NCI-H526 (cell line): ENCODE measurements at places on chromosomes 6 and 20.
A peak's percentile ranks its signal among the peaks of the same experiment; 100 is the strongest.

DNA sequence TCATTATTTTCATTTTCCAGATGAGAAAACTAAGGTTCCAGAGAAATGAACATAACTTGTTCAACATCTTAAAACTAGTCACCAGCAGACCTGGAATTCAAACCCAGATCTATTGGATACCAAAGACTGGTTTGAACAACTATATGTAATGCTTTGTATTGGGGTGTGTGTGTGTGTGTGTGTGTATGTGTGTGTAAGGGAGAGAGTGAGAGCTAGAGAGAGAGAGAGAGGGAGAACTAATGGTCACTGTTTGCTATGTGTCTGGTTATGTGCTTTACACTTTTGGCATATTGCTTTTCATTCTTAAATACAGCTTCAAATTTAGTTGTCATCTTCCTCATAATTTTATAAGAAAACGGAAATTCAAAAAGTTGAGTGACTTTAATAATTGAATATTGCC is 134.7 kb upstream of the ZNF217 start:
- DNase-seq = no peak

DNA sequence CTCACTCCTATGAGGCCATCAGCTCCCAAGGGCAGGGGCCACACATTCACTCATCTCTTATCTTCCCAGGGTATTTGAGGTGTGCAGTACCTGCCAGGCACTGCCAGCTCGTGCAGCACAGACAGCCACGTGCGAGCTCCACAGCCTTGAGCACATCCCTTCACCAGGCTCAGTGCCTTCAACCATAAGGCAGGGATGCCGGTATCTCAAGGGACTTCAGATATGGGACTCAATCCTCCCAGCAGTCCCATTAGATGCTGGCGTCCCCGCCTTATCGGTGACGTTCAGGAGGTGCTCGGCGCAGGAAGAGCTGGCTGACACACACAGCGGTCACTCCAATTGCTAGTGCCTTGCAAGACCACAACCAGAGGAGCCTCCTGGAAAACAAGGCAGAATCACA is 47.0 kb downstream of the EZR start:
- no peak for DNase-seq

DNA sequence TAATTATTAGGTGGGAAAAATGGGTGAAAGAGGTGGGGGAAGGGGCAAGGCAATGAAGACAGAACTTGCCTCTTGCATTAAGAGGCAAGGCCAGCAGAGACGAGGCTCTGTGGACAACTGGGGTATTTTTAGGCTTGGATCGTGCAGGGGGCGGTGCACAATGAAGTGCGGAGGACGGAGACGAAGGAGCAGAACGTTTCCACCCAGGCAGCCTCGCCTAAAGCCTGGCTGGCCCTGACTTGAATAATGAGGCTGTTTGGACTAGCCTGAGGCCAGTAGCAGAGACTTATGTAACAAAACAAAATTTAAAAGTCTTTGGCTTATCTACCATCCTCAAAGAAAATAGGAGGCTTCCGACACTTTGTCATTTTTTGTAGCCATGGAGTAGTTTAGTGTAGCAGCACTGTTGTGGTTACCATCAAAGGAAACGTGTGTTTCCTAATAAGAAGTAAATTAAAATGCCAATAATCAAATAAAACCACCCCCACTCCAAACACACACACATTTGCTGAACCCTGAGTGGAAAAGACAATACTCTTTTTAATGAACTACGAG is 370.0 kb upstream of the CNR1 start:
- no peak for DNase-seq

DNA sequence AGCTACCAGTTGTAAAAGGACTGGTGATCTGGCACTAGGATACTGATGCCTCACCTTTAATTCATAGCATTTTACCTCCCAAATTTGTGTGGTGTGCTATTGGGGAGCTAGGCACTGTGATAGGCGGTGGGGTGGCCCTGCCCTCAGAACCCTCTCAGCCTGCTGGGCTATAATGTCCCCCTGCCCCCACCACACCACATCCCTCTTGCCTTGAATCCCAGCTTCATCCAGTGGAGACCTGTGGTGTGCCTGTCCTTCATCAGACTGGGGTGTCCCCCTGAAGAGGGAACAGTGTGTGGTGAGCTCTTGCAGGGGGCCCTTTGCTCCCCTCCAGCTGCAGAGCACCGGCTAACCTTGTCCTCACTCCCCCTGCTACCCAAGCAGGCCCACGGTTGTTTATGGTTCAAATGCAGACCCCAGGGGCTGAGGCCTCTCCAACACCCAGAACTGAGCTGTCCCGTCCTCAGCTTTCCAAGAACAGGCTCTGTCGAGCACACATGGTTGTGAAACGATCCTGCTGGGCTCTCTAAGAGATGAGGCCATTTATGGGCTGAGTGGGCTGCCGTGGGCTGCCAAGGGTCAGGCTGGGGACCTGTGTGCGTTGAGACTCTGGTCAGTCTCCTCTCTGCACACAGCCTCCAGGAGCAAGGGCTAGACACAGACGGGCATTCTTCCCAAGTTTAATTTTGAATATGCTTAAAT is 26.9 kb upstream of the VEGFA start:
- DNase-seq = no peak

DNA sequence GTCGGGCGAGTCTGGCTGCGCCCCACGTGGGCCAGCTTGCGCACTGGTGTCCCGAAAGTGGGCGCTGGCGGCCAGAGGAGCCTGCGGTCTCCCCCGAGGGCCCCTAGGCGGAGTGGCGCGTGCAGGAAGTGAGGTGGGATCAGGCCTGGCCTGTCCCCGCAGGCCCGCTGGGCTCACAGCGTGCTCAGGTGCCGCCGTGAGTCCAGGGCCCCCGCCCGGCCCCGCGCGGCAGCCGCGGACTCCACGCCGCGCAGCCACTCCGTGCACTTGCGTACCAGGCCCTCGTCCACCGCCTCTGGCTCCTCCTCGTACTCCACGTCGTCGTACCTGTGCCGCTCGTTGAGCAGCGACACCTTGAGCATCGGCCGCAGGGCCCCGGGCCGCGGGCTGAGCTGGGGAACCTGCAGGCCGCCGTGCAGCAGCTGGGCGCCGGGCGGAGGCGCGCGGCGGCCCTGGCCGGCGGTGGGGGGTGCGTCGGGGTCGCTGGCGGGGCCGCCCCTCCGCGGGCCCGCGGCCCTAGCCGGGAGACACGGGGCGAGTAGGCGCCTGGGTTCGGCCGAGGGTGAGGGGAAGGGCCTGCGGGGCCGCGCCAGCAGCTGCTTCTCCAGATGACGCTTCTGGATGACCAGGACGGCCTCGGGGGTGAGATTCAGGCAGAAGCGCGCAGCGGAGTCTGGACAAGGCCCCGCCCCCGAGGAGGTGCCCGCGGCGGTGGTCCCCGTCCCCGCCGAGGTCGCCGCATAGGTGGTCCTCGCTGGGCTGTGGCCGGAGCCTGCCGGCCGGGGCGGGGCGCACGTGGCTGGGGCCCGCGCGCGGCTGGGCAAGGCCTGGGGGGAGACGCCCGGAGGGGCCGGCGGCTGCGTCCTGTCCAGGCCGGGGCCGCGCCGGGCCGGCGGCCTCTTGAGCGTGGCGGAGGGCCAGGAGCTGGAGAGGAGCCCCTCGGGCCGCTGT is 835 bp downstream of the PRR18 start:
- DNase-seq = peak; percentile 51

DNA sequence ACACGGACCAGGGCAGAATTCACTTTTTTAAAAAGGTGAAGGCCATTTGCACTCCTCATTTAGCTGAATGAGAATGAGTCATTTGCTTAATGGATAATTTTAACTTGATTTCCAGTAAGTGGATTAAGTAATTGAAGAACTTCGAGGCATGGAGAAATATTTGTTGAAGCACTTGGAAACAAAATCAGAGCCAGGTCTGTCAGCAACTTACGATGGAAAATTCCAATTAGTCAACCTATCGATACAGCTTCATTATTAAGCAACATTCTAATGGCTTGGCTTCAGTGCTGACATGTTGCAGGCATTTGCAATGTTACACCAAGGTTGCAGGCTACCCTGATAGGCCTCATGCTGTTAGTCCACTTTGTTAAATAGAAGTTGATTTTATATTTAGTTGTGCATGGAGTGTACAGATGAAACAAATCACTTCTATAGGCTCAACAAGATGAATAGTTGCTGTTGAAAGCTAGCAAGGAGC is 423.5 kb upstream of the SLC35B3 start:
- DNase-seq = no peak

DNA sequence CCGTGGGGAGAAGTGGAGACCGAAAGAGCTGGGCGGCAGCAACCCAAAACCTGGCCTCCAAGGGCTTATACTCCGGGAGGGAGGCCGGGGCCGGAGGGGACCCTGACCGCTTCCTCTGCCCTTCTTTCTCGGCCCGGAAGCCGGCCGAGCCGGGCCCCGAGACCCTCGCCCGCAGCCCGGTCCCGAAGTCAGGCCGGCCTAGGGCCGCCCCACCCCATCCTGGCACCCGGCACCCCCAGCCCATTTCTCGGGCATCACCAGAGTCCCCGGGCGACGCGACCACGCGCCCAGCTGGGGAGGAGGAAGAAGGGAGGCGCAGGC is 572 bp upstream of the ZDHHC14 start:
- DNase-seq = peak; percentile 79

DNA sequence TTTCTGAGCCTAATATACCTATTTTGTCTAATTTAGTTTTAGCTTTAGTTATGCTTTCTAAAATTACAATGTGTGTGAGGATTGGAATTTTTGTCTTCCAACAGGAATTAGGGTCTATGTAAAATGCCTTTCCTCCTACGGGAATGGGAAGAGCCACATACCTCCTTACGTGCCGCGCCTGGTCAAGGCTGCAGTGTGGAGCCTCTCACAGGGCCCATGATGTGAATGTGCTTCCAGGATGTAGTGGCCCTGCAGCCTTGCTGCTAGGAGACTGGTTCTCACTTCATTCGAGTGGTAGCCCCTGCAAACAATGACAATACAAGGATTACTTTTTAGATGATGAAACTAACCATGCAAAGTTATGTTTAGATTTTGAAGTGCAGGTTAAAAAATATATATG is 110.2 kb downstream of the SOBP start:
- no peak for DNase-seq

DNA sequence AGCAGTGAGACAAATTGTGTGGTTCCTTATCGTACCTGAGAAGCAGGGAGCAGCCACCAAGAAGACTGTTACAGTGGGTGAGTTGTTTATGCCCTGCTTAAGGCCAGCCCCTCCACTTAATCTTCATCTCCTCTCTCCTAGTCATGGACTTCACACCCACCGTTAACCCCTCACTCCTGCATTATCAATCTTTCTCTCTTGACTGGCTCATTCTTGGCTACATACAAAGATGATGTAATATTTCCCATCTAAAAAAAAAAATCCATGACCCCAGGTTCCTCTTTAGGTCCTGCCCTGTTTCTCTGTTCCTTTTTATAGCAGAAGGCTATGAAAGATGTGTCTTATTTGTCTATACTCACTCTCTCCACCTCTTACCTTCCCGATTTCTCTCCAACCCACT is 72.4 kb downstream of the SHLD1 start:
- DNase-seq = no peak

DNA sequence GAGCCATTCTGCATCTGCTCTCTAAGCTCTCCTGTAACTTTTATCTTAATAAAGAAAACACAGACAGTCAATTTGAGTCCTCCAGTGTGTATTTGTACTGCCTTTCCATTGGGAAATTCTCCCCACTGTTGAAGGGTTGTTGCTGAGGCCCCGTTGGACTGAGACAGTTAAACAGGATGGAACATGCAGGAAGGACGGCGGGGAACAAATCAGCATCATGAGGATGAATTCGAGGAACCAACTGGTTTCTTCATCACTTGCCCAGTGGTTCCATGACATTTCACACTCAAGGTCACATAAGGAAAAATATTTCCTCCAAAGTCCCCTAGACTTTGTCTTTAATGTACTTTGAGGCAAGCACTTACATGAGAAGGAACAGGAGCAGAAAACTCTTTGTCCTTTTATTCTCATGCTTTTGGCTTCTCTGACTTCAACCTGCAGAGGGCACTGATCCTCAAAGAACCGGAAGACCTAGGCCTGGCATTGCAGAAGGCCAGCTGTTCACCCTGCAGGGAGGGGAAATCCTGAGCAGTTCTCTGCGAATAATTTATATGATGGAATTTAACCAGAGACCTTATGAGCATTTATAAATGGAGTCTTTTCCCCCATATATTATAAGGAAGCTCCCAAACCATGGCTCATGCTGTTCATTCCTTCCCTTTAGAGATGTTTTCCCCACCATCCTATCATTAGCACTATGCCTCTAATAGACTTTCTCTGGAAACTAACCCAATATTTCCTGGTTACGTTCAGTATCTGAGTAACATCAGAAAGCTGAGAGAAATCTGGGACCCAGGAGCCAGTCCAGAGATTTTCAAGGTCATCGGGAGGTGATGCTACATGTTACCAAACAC is 55.2 kb upstream of the ADGRF1 start:
- peak; percentile 67 for DNase-seq

- DNase-seq = peak; percentile 67
Observed at GRCh38 chr6:34053721-34054120, 92.2 kb downstream of the GRM4 start.

GRCh38 chr6:33627876-33628275 is 6.8 kb downstream of the ITPR3 start:
- DNase-seq = no peak

GRCh38 chr20:6241591-6241990 is 118.8 kb upstream of the FERMT1 start:
- DNase-seq = no peak

GRCh38 chr6:2743280-2744208 is 7.2 kb downstream of the MYLK4 start:
- no peak for DNase-seq

GRCh38 chr6:90397929-90398674 is 101.5 kb upstream of the BACH2 start:
- DNase-seq = no peak

GRCh38 chr6:167279766-167280446 is 11.2 kb upstream of the UNC93A start:
- no peak for DNase-seq
